Endothelial cell (in vitro differentiated cells): ENCODE measurements at places on chromosomes 16 and 17.

DNA sequence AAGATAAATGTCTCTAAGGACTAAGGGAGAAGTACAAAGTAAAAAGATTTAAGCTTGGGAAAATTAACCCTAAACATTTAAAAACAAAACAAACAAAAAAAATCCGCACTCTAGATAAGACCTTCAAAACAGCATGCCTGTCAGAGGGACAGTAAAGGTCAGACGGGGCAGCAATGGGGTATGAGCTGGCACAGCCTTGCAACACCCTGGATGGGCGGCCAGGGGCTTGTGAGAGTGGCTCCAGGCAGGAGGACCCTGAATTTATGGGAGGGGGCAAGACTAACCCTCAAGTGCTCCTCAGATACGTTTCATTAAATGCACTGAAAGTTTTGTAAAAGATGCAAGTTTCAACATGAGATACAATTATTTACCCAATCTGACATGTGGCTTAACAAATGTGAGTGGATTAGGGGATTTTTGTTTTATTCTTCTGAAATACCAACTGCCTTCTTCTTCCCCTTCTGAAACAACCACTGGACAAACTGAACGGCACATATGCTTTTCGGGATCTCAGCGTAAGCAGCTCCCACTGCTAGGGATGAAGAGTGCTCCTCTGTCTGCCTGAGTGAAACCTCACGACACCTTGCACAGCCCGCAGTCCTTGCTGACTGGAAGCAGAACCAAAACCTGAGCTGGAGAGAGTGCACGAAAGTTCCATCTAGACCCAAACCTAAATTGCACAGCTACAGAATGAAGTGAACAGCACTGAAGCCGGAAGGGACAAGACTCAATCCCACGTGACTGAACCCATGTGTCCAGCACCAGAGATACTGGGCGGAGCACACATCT lies 128.4 kb downstream of the ANKRD11 start:
- DNase-seq: no peak

DNA sequence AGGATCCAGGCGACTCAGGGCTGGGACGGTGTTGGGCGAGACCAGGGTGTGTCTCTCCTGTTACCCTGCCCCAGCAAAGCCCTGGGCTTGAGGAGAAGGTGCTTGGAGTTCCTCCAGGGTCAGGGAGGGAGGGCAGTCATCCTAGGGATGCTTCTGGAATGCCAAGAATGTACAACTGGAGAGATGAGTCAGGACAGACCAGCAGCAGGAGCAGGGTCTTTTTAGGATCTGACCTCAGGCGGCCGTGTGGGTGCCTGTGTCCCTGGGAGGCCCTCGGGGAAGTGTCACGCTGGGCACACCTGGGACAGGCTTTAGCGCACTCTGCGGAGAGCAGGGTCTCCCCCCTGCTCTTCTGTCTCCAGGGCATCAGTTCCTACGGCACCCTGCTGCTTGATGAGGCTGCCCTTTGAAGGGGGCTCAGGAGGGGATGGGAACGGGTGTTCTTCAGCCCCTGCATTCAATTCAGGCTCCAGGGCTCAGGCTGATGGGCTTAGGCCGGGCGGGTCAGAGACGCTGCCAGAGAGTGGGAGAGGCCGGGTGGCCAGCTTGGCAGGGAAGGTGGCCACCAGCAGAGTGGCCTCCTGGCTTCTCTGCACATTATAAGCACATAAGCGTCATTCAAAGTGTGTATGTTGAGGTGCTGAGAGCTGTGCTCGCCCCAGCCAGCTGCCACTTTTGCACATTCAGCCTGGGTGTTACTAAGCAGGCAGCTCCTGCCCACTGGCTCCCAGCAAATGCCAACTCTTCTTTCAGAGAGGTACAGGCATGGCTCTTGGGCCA lies 8.4 kb upstream of the MTSS2 start:
- DNase-seq: no peak

DNA sequence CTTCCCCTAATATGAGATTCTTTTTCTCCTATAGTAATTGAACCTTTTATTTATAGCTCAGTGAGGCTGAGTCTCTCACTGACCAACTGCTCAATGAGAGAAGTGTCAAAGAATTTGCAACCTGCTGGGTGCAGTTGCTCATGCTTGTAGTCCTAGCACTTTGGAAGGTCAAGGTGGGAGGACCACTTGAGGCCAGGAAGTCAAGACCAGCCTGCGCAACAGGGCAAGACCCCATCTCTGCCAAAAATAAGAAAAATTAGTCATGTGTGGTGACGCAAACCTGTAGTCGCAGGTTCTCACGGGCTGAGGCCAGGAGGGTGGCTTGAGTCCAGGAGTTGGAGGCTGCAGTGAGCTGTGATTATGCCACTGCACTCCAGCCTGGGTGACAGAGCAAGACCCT lies 30.9 kb upstream of the CRYBA1 start:
- DNase-seq: no peak

DNA sequence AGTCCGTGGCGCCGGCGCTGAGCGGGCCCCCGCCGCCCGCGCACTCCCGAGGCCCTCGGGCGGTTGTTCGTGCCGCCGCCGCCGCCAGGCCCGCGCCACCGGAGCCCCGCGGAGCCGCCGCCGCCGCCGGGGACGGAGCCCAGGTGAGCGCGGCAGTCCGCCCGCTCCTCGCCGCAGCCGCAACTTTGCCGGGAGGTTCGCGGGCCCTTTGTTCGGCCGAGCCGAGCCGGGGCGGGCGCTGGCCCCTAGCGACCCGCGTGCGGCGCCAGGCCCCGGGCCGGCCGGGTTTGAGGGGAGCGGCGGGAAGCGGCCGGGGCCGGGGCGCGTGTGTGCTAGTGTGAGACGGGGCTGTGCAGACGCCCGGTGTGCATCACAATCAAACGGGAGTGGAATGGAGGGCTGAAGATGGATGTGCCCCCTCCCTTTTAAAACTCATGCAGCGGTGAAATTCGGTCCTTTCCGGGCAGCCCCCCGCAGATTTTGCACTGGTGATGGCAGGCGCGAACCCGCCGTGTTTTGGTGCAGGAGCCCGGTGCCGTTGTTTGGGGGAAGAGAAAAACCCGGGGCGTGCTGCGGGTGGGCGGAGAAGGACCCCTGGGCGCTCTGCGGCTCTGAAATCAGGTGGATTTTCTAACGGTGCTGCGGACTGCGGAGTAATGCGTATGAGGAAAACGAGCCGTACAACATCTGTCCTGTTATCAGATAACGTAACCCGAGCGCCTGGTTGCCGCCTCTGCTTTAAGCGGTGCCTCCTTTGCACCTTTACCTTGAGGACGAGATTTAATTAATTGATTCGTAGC lies 823 bp downstream of the TNRC6C start:
- peak; percentile 35 for DNase-seq

GRCh38 chr16:49661465-49662187 lies 194.3 kb downstream of the ZNF423 start:
- DNase-seq: no peak
